ENCODE measurements at places on chromosomes 3 and 15.

DNA sequence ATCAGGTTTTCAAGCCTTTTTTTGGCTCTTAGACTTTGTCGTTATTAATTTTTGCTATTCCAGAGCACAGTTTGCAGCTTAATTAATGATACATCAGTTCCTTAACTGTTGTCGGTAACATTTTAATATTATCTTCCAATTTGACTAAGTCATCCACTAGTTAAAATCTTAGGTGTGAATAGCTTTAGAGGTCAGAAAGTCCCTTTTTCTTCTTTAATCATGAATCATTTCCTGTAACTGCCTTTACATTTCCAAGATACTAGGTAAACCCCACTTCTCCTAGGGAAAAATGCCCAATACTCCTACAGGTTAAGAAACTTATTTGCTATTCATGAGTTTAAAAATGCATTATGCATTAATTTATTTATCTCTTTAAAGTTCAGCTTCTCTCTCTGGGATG is 260.9 kb upstream of the CFAP20DC start:
- no peak for DNase-seq

GRCh38 chr3:22935040-22935439 is 268.1 kb upstream of the UBE2E2 start:
- DNase-seq = no peak

DNA sequence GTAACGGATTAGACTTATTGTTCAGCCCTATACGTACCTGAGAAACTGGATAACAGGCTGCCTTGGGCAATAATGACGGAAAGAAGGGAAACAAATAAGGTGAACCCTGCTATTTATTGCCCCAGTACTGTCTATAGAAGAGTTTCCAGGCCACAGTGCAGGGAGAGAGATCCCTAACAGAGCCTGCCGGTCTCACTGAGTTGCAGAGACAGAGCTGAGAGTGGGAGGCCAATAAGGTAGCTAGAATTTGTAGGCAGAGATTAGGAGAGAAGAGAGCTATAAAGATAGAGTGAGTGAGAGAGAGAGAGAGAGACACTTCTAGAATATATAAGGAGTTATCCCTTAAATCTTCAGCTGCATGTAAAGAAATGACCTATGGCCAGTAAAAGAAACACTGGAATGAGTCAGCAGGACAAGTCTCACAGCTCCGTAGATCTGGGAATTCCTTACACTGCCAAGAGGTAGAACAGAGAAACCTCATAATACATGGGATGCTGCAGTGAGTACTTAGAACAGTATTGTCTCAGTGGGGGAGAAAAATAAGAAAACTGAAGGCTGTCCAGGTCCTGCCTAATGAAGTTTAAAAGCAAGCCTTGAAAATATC is 51.8 kb downstream of the ST3GAL6 start:
- DNase-seq = no peak

GRCh38 chr15:65930134-65930533 is 60.8 kb downstream of the RAB11A start:
- DNase-seq = no peak

GRCh38 chr15:24729760-24730159 is 54.2 kb downstream of the NPAP1 start:
- no peak for DNase-seq

GRCh38 chr3:16883723-16884083 is 1.1 kb upstream of the PLCL2 start:
- DNase-seq = no peak

DNA sequence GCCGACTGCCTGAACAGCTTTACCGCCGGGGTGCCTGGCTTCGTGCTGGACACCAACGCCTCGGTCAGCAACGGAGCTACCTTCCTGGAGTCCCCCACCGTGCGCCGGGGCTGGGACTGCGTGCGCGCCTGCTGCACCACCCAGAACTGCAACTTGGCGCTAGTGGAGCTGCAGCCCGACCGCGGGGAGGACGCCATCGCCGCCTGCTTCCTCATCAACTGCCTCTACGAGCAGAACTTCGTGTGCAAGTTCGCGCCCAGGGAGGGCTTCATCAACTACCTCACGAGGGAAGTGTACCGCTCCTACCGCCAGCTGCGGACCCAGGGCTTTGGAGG is 815 bp downstream of the SPINT1 start:
- DNase-seq = no peak

All from NCI-H2227 treated with DMSO at 0.1 percent for 48 hours (cell line).